Hematopoietic multipotent progenitor cell treated with erythropoietin and hydrocortisone succinate and interleukin-3 and kit ligand, for 15 days (in vitro differentiated cells): ENCODE measurements at places on chromosomes 13 and 19.

GRCh38 chr13:73703606-73704005 lies 430.6 kb downstream of the KLF12 start:
- DNase-seq, result no peak

DNA sequence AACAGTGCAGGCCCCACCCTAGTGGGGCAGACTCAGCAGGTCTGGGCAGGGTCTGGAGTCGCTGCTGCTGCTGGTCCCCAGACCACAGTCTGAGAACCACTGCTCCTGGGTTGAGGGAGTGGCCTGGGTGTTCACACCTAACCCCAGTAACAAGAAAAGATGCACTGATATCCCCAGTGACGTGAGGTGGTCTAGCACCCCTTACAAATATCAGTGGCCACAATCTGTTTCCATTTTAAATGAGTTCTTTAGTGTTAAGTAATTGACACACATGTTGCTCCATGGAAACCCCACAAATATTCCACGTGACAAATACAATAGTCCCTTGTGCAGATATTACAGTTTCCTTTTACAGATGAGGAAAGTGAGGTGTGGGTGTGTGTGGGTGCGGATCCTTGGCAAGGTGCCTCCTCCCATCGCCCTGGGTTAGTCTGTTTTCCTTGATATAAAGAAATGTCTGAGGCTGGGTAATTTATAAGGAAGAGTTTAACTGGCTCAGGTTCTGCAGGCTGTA lies 96.3 kb upstream of the GPR183 start:
- no peak for DNase-seq

DNA sequence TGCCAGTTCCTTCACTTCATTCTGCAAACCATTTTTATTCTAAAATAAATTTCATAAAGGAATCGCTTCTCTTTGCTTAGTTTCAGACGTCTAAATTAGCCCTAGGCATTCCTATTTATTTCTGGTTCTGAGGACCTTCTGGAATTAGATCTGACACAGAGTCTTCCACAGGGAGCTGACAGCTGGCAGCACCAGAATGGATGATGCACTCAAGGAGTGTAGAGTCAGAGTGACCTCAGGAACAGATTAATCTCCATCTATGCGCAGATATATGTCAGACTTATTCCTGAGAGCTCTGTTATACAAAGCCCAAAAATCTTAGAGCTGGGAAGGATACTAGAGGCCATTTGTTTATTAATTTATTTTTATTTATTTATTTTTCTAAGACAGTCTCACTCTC lies 450.8 kb downstream of the HS6ST3 start:
- DNase-seq, result no peak

- no peak for DNase-seq
These were observed 175.8 kb downstream of the DCT start for GRCh38 chr13:94303644-94304174.

GRCh38 chr13:95221971-95222732 lies 79.1 kb downstream of the ABCC4 start:
- no peak for DNase-seq

- DNase-seq, result no peak
These were observed 1394.3 kb upstream of the SLC10A2 start for GRCh38 chr13:104460554-104460953.

DNA sequence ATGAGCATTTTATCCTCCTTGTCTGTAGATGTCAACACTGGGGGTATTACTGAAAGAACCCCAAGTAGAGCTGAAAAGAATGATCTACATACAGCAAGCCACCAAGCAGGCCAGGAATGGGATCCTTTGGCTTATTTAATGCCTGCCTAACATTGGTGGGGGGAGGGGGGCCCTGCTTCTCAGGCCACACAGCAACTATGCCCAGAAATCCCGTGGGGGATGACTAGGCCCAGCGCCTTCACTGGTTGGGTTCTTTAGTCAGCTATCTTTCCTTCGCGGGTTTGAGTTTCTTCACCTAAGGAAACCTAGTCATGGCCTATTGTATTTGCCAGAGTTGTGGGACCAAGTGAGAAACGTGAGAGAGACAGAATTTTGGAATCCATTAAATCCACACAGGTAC lies 80.5 kb downstream of the CCNA1 start:
- DNase-seq, result no peak

- DNase-seq, result no peak
These were observed 10.3 kb downstream of the NEK5 start for GRCh38 chr13:52118595-52118994.
